ENCODE measurements at places on chromosomes 2 and 18. TPM values are rescaled to one million over a fixed set of nuclear protein-coding genes. Genes with fewer than 3 reads are reported as not detected.

DNA sequence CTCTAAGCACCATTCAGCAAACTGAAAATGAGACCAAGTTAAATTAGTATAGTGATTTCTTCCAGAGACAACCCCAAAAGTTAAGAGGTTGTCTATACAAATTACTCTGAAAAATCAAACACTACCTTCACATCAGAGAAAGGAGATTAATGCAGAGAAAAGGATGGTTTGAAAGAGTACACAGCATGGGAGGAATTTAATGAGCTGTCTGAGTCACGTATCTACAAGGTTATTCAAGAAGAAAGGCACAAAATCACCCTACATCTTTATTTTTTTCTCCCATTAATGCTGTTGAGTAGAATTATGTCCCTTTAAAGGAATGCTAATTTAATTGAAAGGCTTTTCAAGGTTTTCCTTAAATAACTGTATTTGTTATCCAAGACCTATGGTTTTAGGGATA lies 41.1 kb downstream of the LANCL1 start:
- DNase-seq = no peak

- no peak for DNase-seq
Measured at GRCh38 chr18:79599441-79599931, 80.1 kb upstream of the CTDP1 start.

Gene DNAJC5G
- total RNA-seq = not detected

DNA sequence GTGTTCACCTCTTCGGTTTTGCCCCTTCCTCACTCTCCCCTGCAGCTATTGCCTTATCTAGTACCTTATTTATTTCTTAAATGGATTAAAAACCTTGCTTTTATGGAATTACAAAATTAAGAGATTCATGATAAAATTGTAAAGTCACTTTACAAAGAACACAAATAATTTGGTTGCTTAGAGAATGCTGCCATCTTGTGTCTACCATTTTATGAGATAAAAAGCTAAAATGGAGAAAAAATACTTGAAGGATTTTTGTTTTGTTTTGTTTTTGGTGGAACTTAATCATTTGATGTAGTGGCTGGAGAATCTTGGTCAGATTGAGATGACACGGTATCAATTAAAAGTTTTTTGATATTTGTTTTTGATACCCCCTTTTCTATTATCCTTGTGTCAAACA lies 69.6 kb downstream of the R3HDM1 start:
- no peak for DNase-seq

DNA sequence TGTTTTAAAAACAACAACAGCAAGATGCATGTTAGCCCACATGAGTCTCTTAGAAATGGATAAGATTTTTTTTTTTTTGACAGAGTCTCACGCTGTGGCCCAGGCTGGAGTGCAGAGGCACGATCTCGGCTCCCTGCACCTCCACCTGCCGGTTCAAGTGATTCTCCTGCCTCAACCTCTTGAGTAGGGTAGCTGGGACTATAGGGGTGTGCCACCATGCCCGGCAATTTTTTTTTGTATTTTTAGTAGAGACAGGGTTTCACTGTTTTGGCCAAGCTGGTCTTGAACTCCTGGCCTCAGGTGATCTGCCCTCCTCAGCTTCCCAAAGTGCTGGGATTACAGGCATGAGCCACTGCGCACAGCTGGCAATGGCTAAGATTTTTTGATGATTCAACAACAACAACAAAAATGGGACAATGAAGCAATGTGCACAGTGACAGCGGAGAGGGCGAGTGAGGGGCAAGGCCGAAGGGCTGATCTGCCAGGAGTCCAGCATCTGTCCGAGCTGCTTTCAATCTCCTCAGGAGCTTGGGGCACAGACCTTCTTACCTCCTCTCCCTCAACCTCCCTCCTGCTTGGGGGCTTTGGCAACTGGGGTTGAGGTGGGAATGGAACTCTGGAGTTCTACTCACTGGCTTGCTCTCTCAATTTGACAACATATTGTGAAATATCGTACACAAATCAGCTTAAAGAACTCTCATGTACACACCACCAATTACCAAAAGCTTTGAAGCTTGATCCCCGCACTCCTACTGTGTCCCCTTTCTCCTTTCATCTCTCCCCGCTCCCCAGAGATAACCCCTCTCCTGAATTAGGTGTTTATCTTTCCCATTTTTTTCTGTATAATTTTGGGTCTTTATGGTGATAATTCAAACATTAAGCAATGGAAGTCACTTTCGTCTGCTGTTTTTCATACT lies 3.4 kb downstream of the ABCG8 start:
- DNase-seq = no peak

DNA sequence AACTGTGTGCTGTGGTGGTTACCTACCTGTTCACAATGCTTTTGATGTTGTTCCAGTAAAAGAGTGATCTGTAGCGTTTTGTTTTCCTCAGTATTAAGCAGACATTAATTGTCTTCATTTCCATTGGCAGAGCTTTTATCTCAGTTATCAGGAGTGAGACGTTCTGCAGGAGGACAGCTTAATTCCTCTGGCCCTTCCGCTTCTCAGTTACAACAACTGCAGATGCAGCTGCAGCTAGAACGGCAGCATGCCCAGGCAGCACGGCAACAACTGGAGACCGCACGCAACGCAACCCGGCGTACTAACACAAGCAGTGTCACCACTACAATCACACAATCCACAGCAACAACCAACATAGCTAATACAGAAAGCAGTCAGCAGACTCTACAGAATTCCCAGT lies 78.3 kb downstream of the KCMF1 start:
- no peak for DNase-seq

- no peak for DNase-seq
Measured at GRCh38 chr2:3042601-3043585, 334.7 kb downstream of the EIPR1 start.

Gene IL36RN
- not detected for total RNA-seq

DNA sequence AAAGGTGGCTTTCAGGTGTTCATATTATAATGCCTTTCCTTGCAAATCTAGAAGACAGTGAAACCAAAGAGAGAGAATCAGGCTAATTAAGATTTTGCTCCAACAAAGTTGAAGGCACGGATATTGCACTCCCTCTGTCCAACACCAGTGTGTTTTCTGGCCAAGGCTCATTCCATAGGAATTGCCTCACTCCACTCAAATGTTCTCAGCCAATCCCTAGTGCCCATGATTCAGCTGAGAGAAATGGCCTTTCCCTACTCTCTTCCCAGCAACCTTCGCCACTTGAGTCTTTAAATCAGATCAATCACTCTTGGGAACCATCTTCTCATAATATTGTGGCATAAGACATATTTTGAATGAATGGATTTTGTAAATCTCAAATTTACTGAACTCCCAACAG lies 768.2 kb upstream of the ACVR2A start:
- DNase-seq = no peak

GRCh38 chr18:57428221-57429150 lies 6.7 kb upstream of the ONECUT2 start:
- no peak for DNase-seq

DNA sequence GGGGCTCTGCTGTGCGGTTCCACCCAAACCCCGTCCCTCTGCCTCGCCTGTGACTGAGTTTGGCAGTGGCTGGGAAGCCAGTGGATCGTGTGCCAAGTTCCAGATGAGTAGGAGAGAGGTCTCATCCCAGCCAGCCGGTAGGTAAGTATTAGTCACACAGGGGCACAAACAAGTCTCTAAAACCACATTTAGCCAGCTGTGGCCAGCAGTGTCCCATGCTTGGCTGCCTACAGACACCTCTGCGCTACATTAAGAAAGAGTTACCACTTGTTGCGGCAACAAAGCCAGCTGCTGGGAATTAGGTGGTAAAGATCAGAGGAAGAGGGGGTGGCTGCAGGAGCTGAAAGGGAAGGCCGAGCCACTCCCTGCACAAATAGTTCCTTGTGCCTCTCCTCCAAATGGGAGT lies 81.2 kb downstream of the GATA6 start:
- no peak for DNase-seq

DNA sequence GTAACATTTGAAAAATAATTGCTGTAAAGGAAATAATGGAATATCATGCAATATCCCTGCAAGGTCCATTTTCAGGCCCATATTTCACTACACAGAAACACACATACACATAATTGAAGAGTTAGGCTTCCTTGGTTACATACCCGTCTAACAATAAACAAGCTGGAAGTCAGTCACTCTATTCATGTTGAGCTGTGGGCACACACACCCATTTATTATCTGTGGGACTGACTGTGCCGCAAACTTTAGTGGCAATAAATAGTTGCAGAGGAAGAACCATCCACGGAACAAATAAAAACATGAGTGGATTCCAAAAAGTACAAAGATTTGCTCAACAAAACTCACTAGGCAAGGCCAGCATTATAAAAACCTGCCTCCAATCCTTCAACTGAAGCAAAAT lies 24.8 kb downstream of the PID1 start:
- no peak for DNase-seq

Gene RFTN2
- not detected for total RNA-seq

DNA sequence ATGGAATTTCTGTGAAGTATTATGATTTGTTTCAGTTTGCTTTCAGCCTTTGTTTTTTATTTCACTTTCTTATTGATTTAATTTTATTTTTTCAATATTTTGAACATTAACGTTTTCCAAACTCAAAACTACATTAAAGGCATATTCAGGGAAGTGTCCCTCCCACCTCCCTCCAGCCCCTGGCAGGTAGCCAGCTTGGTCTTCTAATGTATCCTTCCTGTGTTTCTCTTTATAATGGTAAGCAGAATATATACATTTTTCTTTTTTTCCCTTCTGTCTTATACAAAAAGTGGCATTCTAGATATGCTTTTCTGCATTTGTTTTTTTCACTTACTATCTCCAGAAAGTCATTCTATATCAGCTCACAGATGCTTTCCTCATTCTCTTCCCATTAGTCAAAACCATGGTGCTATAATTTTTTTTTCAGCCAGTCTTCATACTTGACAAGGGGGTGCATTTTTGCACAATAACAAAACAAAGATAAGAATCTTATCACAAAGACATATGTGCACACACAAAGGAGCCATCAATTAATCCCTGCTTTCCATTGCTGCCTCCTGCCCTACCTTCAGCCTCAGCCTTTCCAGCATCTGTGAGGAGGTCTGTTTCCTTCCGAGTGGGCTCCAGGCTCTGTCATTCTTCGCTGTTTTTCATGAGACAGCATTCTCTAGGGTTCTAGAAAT lies 33.7 kb upstream of the TMEM177 start:
- no peak for DNase-seq

DNA sequence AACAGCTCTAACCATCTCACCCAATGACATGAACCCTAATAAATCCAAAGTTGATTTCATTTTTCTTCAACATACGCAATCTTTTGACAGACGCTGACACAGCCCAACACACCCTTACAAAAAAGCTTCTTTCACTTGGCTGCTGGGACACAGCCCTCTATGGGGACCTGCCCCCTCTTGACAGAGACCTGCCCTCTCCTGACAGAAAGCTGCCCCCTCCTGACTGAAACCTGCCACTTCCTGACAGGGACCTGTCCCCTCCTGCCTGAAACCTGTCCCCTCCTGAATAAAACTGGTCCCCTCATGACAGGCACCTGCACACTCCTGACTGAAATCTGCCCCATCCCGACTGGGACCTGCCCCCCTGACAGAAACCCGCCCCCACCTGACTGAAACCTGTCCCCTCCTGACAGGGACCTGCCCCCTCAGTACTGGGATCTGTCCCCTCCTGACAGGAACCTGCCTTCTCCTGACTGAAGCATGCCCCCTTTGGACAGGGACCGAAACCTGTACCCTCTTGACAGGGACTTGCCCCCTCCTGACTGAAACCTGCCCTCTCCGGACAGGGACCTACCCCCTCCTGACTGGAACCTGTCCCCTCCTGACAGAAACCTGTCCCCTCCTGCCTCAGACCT lies 87.9 kb downstream of the PXDN start:
- DNase-seq = no peak

Gene HNRNPA3
- total RNA-seq = 326 TPM

All from activated T-helper 1 cell treated with anti-CD3 and anti-CD28 coated beads, Interleukin-12 subunit alpha, Interleukin-12 subunit beta, Interleukin-2, Interleukin-4 antibody, amounts not matched to agents 30 ng/mL and 10 ng/mL and 1 ng/mL, durations not matched to agents 14 hours and 24 hours and 36 hours (primary cell).